HCT116 (cell line): ENCODE measurements at places on chromosomes 16 and 17.

DNA sequence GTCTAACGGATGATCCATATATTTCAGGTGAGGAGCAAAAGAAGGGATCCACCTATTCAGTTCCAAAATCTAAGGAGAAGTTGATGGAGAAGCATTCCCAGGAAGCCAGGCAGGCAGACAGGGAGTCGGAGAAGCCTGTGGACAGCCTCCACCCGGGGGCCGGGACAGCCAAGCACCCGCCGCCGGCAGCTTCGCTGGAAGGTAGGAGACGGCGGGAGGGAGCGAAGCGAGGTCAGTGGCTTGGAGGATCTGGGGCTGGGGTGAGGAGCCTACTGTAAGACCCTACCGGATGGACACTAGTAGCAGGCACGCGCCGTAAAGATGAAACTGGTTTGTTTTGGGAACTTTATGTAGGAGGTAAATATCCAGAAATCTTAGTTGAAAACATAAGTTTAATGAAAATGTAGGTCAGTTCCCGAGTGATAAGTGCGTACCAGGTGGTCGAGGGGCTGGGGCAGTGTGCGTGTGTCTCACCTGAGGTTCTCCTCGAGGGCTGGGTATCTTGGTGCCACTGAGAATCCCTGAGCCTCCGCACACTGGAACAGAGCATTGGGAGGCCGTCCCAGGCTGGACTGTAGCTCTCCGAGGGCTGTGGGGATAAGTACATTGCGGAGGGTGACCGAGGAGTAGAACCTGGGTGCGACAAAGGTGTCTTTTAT is 714 bp downstream of the SPATA33 start:
- DNase-seq = no peak

- DNase-seq = no peak
These were observed 34.9 kb upstream of the CACNG5 start for GRCh38 chr17:66799849-66800537.

- DNase-seq = no peak
These were observed 177.7 kb downstream of the MRTFB start for GRCh38 chr16:14248791-14249190.

- DNase-seq = no peak
These were observed 65.6 kb downstream of the PRKCB start for GRCh38 chr16:23901178-23902033.

GRCh38 chr17:56185491-56186221 is 32.4 kb downstream of the ANKFN1 start:
- DNase-seq = no peak

GRCh38 chr17:58006560-58006923 is 504 bp downstream of the SRSF1 start:
- peak; percentile 49 for DNase-seq

DNA sequence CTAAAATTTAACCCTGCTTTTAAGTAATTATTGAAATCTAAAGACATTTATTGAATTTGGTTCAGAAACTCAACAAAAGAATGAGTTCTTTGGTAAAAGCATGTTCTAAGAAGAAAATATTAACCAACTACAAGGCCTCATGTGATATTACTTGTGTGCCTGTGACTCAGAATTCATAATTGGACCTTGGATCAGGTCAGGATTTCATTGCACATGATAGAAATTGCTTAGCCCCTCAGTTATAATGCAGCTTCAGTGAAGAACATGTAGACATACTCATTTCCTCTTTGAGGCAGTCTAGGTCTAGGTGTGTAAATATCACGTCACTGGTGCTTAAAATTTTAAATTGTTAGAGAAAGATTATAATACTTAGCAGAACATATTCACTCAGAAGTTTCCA is 410.0 kb upstream of the SOX9 start:
- DNase-seq = no peak

DNA sequence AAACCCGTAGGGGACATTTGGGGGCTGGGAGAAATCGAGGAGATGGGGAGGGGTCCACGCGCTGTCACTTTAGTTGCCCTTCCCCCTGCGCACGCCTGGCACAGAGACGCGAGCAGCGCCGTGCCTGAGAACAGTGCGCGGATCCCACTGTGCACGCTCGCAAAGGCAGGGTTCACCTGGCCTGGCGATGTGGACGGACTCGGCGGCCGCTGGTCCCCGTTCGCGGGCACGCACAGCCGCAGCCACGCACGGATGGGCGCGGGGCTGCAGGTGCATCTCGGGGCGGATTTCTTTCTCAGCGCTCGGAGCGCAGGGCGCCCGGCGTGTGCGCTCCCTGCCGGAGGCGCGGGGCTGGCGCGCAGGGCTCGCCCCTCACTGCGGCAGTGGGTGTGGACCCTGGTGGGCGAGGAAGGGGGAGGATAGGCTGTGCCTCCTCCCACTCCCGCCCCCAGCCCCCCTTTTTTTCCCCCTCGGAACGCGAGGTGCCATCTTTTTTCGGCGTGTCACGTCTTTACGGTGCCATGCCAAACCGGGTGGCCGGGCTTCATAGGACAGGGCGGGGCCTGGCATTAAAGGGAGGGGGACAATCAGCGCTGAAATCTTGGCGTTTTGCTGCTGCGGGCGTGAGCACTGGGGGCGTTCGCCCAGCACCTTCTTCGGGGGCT is 1.1 kb downstream of the MAPT start:
- no peak for DNase-seq
